ENCODE measurements at places on chromosomes 4 and X.
A peak's percentile ranks its signal among the peaks of the same experiment; 100 is the strongest.

DNA sequence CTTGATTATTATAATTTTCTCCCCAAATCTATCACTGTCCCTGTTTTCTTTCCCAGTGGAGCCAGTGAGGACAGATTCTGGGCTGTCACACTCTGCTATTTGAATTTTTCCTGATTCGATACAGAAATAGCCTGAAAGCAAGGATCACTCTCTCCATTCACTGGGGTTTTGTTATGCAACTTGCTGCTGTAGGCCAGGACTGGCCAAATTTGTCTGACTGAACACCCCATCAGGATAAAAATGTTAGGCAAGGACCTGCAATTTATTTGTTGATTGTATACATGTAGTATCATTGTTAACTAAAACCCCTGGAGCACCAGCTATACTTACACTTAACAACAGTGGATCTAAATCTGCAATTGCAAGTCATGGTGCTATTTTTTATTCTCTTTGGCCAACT lies 68.7 kb downstream of the AASDH start:
- no peak for DNase-seq

DNA sequence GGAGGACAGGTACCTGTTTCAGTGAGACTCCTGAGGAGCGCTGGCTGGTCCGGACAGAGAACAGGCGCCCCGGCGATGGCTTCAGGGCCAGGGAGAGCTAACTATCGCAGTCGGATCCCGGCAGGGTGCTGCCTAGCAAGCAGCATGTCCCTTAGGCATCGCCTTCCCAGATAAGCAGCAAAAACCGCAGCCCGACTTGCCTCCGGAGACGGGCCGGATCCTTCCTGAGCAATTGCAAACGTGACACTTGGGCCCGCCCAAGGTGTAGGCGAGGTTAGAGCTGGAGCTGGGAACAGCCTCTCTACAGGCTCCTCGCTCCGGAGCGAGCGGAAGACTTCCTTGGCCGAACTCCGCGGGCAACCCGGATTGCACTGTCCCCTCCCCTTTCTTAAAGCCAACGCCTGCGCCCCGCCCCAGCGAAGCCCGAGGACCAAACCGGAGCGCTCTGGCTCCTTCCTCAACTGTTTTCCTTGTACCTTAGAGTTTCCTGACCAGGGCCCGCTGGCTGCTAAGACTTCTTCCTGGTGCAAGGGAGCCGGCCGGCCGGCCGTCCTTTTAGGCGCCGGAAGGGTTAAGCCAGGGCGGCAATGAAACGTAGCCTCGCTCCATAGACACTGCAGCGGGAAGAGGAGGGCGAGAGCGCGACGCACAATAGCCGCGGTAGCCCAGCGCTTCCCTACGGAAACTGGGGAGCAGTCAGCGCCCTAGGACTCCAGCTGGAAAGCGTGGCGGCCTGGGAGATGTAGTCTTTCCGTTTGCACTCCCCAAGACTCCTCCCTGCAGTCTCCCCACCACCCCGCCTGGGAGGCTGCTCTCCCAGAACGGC lies at the start of gene OPHN1:
Gene OPHN1, minus strand, starts transcription at position 341 of the 826 bp plus-strand sequence. CDS start 475 bp downstream, outside the sequence.
- DNase-seq = peak; percentile 15

- DNase-seq = no peak
Measured at GRCh38 chr4:153809307-153809706, 20.4 kb upstream of the SFRP2 start.

- DNase-seq = peak; percentile 18
Measured at GRCh38 chrX:76064825-76065224, 108.0 kb upstream of the PBDC1 start.

- no peak for DNase-seq
Measured at GRCh38 chr4:157052429-157053040, 23.4 kb upstream of the GLRB start.

DNA sequence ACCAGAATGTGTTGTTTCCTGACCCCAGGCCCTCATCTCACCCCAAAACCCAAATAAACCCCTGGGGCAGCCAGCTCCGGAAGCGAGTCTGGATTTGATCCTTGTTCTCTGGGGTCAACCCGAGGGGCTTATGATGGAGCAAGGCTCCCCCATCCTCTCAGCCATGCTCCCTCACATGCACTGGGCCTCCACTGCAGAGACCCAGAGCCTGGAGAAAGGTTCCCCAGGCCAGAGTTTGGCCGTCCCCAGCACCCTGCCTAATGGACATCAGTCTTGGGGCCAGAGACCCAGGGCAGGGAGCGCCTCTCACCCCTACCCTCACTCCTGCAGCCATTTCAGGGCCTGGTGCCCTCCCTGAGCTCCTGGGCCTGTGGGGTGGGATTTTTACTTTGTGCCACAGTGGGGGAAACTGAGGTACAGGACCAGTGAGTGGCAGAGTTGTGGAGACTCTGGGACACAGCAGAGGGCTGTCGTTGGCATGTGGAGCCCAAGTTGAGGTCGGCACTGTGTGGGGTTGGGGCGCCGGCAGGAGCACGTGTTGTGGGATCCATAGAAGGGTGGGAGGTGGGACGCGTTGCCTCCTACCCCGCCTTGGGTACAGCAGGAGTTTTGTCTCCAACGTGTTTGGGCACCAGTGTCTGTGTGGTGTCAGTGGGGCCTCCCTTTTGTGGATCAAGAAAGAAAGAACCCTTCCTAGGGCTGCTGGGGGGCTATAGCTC lies 3.6 kb downstream of the FGFR3 start:
- no peak for DNase-seq

DNA sequence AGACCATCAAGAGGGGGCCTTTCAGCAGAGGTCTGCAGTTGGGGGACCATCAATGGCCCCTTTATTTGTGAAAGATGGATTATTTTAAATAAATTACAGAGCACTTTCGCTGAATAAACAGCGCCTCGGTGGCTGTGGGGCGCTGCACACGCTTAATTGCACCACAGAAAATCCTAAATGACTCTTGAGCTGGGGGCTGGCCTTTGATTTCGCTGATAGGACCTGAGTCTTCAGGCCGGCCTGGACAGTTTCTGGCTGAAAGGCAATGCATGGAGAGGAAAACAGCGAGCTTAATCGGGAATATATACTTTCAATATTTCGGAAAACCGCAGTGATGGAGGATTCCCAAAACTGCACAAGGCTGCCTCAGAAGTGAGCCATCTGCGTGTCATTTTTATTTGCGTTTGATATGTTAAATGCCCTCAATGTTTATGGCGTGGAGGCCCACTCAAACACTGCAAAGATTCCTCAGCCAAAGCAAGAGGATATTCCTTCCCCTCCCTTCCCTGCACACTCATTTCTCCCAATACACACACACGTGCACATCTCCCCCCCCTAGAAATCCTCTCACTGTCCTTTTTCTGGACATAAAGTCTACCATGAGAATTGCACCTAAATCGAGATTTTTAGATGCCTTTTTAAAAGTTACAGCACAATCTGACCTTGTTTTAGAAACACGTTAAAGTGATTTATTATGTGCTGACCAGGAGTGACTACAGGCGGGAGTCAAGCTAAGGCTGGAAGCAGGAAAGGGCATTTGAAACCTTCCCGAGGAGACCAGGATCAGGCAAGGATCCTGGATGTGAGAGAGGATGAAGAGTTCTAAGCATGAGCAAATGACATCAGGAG lies 340.7 kb downstream of the RAB28 start:
- no peak for DNase-seq

GRCh38 chrX:2425286-2426071 lies 75.3 kb downstream of the DHRSX start:
- no peak for DNase-seq

DNA sequence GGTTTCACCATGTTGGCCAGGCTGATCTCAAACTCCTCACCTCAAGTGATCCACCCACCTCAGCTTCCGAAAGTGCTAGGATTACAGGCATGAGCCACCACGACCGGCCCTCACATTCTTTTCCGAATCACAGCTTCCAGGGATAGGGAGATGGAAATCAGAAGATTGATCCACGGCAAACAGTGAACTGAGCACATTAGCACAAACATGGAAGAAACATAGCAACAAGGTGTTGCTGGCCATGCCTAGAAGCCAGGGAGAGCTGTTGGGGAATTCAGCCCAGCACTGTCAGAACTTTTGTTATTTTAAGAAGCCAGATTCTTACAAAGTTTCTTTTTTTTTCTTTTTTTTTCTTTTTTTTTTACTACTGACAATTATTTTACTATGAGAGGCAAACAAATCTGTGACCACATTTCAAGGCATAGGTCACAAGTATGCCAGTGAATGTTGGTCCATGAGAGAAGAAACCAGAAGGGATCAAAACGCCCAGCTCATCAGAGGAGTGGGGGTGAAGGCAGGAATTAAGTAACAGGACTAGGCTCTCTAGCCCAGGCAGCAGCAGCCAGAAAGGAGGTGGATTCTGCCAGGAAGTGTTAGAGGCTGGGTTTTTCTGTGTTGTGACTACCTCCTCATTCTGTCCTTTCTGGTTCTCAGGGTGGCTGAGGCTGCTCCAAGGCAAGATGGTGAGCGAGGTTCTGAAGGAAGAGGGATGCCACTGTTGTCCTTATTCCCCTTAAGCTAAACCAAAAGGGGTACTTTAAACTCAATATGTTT lies 44.1 kb downstream of the TEC start:
- DNase-seq = peak; percentile 10

DNA sequence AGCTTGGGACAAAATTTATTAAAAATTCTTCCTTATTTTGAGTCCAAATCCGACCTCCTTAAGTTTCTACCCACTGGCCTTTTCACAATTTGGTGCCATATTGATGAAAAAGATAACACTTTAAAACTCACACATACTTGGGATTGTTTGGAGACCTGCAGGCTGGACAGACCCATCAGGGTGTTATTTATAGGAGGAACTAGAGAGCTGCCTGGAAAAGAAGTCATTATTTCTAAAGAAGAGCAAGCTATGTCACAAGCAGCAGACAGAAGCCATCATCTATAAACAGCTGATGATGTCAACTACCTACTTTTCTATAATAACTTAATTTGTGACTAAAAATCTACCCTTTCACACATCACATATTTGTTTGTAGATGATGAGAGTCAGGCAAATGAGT lies 56.2 kb downstream of the COX18 start:
- DNase-seq = no peak

DNA sequence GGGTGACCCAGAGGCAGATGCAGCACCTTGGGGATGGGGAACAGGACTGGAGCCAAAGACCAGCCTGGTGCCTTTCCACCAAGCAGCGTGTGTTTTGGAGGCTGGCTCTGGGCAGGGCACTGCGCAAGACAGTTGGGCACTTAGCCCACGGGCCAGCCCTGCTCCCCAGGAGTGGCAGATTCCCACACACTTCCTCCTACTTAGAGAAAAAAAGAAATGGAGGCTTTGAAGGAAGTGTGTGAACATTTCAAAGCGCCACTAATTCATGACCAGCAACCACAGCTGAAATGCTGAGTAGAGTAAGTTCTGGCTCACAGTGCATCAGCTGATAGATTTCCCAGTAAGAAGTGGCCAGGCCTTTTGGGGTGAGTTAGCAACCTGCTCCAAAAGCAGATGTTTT lies 54.9 kb upstream of the LGI2 start:
- peak; percentile 17 for DNase-seq

DNA sequence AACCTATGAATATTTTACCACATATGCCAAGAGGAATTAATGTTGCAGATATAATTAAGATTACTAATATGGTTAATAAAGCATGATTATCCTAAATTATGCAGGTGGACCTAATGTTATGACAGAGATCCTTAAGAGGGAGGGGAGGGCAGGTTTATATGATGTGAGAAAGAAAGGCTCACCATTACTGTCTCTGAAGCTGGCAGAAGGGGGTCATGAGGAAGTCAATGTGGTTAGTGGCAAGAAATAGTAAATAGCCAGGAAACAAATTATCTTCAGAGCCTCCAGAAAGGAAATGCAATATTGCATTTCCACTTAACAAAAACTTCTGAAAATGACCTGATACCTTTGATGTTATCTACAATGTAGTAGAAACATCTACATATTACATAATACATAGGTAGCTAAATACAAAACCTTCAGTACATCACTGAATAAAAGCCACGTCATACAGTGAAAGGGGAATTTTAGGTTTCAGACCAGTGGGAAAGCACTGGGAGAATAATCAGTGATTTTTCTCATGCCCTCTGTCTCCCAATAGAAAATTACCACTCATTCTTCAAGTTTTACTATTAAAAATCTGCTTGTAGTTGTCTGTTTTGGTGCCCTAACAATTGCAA lies 609.2 kb downstream of the SPOCK3 start:
- no peak for DNase-seq

All from HL-60 (cell line).